ENCODE measurements at places on chromosomes 1 and 21. TPM values are rescaled to one million over a fixed set of nuclear protein-coding genes. Genes with fewer than 3 reads are reported as not detected.

- H3K4me1 ChIP-seq: peaks cover 26% of the 10 kb centered on the region
- no peaks in the 10 kb centered on the region for H3K36me3 ChIP-seq
- no peaks in the 10 kb centered on the region for H3K27me3 ChIP-seq
- no peak for DNase-seq
Observed at GRCh38 chr1:225770561-225771248, 6.9 kb upstream of the SRP9 start.

GRCh38 chr1:62176597-62177312, 17.9 kb upstream of the L1TD1 start:
- H3K27ac ChIP-seq: no peak overlapping the region
- no peak for DNase-seq

GRCh38 chr1:32761936-32762335, 55.2 kb downstream of the YARS1 start:
- DNase-seq: no peak
- no peaks in the 10 kb centered on the region for H3K27me3 ChIP-seq
- no peak overlapping the region for H3K27ac ChIP-seq
- H3K4me3 ChIP-seq: no peak overlapping the region

GRCh38 chr1:234988155-234988517, 140.5 kb downstream of the TOMM20 start:
- H3K36me3 ChIP-seq: no peaks in the 10 kb centered on the region
- DNase-seq: no peak
- peaks cover 45% of the 10 kb centered on the region for H3K4me1 ChIP-seq
- H3K4me3 ChIP-seq: no peak overlapping the region

DNA sequence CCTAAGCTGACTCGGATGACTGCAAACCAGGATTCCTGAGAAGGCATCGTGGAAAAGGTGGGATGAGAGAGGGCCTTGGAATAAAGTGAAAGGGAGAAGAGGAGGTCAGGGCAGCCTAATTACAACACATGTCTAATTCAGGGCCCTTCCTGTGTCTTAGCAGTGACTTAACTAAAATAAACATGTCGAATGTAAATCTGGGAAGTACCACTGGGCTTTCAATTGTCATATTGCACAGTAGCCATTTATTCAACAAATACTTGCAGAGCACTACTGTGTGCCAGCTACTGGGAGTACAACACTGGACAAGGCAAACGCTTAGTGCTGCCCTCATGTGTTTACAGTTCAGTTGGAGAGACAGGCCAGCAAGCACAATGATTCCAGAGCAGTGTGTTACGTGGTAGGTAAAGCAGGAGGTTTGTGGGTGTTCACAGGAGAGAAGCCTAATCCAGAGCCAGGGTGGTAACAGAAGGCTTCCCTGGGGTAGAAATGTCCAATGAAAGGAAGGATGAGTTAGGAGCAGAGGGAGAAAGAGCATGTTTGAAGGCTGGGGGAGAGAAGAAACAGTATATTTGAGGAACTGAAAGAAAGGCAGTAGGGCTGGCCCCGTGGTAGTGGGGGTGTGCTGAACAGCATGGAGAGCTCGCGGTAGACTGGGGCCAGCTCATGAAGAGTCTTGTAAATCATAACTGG, 38.0 kb upstream of the RASAL2 start:
- peaks cover 43% of the 10 kb centered on the region for H3K4me1 ChIP-seq
- no peak overlapping the region for H3K27ac ChIP-seq
- H3K27me3 ChIP-seq: no peaks in the 10 kb centered on the region
- H3K4me3 ChIP-seq: no peak overlapping the region

- H3K27me3 ChIP-seq: no peaks in the 10 kb centered on the region
- no peaks in the 10 kb centered on the region for H3K4me1 ChIP-seq
- H3K27ac ChIP-seq: no peak overlapping the region
- H3K36me3 ChIP-seq: no peaks in the 10 kb centered on the region
- DNase-seq: no peak
Observed at GRCh38 chr1:212754680-212755079, 36.9 kb downstream of the NSL1 start.

GRCh38 chr1:190754666-190755065, 277.0 kb upstream of the BRINP3 start:
- H3K36me3 ChIP-seq: no peaks in the 10 kb centered on the region
- no peak overlapping the region for H3K27ac ChIP-seq
- DNase-seq: peak; percentile 61
- no peak overlapping the region for H3K4me3 ChIP-seq
- H3K4me1 ChIP-seq: no peaks in the 10 kb centered on the region

DNA sequence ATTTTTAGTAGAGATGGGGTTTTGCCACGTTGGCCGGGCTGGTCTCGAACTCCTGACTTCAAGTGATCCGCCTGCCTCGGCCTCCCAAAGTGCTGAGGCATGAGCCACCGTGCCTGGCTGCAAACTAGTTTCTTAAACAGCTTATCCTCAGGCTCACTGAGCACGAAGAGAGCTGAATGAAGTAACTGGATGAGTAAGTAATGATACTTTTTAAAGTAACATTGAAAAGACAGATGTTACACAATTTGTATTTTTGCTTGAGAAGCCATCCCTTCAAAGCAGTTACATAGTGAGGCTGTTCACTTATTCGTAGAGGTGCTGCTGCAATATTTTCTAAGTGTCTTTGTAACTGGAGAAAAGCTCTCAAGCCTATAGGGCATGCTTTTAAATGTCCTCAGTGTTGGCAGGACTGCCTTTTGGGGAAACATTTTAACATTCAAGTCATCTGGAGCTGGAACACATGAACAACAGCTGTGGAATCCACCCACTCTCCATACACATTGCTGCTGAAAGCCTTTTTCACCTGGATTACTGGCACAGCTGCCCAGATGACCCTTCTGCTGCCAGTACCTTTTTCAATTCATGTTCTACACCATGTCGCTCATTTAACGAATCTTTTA, 2.7 kb upstream of the YBX1 start:
- peaks cover 24% of the 10 kb centered on the region for H3K4me1 ChIP-seq
- no peak for DNase-seq
- no peak overlapping the region for H3K27ac ChIP-seq
- H3K27me3 ChIP-seq: no peaks in the 10 kb centered on the region
- H3K36me3 ChIP-seq: no peaks in the 10 kb centered on the region

GRCh38 chr1:195898924-195899323, 709.3 kb downstream of the KCNT2 start:
- peak; percentile 10 for DNase-seq
- H3K4me1 ChIP-seq: no peaks in the 10 kb centered on the region
- H3K27me3 ChIP-seq: no peaks in the 10 kb centered on the region

RER1 gene
- total RNA-seq: 179 TPM

HCRTR1 gene
- 1.4 TPM for total RNA-seq

Data from endothelial cell of umbilical vein (primary cell).